ENCODE measurements at places on chromosomes 4 and X.

DNA sequence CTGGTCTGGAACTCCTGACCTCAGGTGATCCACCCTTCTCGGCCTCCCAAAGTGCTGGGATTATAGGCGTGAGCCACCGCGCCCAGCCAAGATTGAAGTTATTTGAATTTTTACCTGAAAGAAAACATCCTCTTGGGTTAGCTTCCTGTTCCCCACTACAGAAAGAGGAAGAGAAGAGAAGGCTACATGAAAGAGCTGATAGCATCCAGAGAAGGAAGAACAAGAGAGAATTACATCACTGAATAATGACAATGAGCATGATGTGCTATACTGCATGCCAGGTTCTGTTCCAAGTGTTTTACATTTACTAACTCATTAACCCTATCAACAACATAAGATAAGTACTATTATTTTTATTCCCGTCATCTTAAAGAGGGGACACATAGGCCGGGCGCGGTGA, 11.5 kb upstream of the TBC1D1 start:
- no peaks in the 10 kb centered on the region for H3K27me3 ChIP-seq
- no peak for DNase-seq
- H3K27ac ChIP-seq: no peak overlapping the region
- H3K4me1 ChIP-seq: no peaks in the 10 kb centered on the region
- no peaks in the 10 kb centered on the region for H3K36me3 ChIP-seq

GRCh38 chr4:128690011-128690410, 119.5 kb upstream of the JADE1 start:
- H3K4me3 ChIP-seq: no peak overlapping the region
- no peaks in the 10 kb centered on the region for H3K27me3 ChIP-seq
- H3K4me1 ChIP-seq: no peaks in the 10 kb centered on the region
- H3K36me3 ChIP-seq: no peaks in the 10 kb centered on the region
- DNase-seq: no peak

GRCh38 chrX:21926527-21927278, 13.8 kb upstream of the SMS start:
- no peak overlapping the region for H3K4me3 ChIP-seq
- H3K4me1 ChIP-seq: no peaks in the 10 kb centered on the region
- H3K27ac ChIP-seq: no peak overlapping the region

DNA sequence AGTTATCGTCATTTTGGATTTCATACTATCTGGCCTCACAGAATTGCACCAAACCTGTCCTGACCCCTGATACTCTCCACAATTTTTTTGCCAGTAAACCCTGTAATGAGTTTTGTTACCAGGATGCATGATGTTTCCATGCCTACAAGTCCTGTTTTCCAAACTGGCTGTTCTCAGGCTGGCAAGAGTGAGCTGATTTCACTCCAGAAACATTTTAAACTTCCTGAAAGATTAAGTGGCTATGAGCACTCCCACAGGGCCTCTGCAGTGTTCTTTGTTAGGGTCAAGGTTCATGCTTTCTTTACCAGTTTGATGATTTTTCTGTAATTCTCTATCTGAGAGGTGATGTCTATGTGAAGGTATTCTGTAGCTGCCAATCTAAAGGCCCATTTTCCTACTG, 31.7 kb upstream of the PDLIM3 start:
- no peaks in the 10 kb centered on the region for H3K27me3 ChIP-seq
- H3K4me3 ChIP-seq: no peak overlapping the region
- H3K27ac ChIP-seq: peak overlapping the region; percentile 83
- H3K36me3 ChIP-seq: no peaks in the 10 kb centered on the region

DNA sequence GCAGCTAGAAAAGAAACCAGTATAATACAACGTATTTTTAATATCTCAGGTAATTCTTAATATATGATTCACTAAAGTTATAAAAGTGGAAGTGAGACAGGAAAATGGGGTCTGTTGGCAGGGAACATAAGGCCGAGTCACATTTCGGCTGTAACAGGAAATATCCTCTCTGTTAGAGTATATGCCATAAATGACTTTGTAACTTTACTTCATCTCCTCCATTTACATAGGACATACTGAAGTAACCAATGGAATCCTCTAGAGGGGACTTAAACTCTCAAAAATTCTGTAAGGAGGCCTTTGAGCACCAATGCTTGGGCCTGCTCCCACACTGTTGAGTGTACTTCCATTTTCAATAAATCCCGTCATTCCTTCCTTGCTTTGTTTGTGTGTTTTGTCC, 71.3 kb downstream of the ANKRD17 start:
- H3K4me1 ChIP-seq: no peaks in the 10 kb centered on the region
- no peaks in the 10 kb centered on the region for H3K36me3 ChIP-seq
- H3K27ac ChIP-seq: no peak overlapping the region
- no peak overlapping the region for H3K4me3 ChIP-seq

DNA sequence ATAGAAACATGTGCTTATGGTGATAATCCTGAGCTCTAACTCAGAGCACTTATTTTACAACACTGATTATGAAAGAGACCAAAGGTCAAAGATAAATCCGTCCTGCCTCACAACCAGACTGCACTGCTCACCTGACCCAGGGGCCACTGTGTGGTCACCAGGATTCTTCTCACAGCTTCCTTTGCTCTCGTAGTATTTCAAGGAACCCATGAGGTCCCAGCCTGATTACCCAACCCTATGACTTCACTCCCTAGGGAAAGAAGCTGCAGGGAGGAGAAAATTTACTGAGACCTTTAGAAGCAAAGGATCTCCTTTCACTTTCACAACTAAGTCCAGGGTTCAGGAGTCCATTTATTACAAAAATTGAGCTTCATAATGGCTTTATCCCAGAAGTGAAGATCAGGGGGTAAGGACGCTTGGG, 9.6 kb downstream of the SLC25A5 start:
- H3K27ac ChIP-seq: no peak overlapping the region
- no peak overlapping the region for H3K4me3 ChIP-seq
- DNase-seq: no peak
- peaks cover 3% of the 10 kb centered on the region for H3K4me1 ChIP-seq
- no peaks in the 10 kb centered on the region for H3K36me3 ChIP-seq

GRCh38 chr4:52019936-52020657, at the start of gene LRRC66:
TSS of gene LRRC66 (minus strand) at chr4:52020363. CDS start at chr4:52017613, 2,750 bp downstream.
- no peaks in the 10 kb centered on the region for H3K27me3 ChIP-seq
- H3K27ac ChIP-seq: no peak within 1 kb of the TSS
- peaks cover 5% of the 10 kb centered on the region for H3K4me1 ChIP-seq
- no peaks in the 10 kb centered on the region for H3K36me3 ChIP-seq
- no peak for DNase-seq

- no peak for DNase-seq
- no peak overlapping the region for H3K27ac ChIP-seq
- H3K36me3 ChIP-seq: no peaks in the 10 kb centered on the region
- H3K4me1 ChIP-seq: no peaks in the 10 kb centered on the region
- no peak overlapping the region for H3K4me3 ChIP-seq
These were observed 33.4 kb upstream of the GPR101 start for GRCh38 chrX:137067147-137067546.

DNA sequence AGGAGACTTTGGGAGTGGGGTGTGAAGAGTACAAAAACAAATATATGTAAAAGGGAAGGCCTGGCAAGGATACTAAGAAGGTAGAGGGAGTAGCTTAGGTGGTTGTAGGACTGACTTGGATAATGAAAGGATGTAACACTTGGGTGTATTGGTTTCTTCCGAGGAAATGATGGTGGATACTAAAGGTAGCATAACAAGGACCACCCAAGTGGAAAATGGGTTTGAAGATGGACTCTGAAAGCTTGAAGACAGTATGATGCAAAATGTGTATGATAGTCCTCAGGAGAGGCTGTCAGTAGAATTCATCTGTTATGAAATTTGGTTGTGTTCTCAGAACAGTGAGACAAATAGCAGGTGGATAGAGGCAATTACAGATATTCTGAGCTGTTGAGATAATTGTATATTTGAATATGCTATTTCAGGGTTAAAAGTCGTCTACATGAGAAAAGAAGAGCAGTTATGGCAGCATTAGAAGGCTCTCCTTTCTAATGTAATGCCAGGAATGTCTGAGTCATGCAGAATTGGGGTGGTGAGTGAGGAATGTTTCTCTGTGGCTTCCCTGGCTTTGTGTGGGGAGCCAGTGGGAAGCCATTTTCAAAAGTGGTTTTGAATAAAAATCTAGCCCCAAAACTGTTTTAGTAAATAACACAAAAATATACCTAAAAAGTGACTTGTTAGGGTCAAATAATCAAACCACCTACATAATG, 75.6 kb downstream of the FHIP1A start:
- H3K27me3 ChIP-seq: no peaks in the 10 kb centered on the region
- no peak for DNase-seq
- H3K4me1 ChIP-seq: no peaks in the 10 kb centered on the region
- H3K4me3 ChIP-seq: no peak overlapping the region
- no peak overlapping the region for H3K27ac ChIP-seq

DNA sequence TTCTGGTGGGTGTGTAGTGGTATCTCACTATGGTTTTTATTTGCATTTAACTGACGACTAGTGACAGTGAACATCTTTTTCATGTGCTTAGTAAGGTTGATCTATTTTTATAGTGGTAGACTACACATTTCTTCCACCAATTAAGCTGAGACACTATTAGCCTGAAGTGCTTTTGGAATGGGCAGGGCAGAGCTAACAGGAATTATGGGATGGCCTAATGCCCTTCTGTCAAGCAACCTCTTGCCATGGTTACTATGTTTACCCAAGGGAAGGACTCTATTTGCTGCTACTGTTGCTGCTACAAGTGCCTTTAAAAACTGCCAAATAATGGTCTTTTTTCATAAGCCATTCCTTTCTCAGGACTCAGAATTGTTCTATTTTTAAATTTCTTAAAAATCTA, 676.7 kb upstream of the ACTRT1 start:
- H3K27ac ChIP-seq: no peak overlapping the region
- no peak overlapping the region for H3K4me3 ChIP-seq
- H3K27me3 ChIP-seq: no peaks in the 10 kb centered on the region

- DNase-seq: no peak
- no peaks in the 10 kb centered on the region for H3K36me3 ChIP-seq
- no peak overlapping the region for H3K4me3 ChIP-seq
- H3K27ac ChIP-seq: no peak overlapping the region
- no peaks in the 10 kb centered on the region for H3K27me3 ChIP-seq
- H3K4me1 ChIP-seq: no peaks in the 10 kb centered on the region
These were observed 33.7 kb downstream of the PRPS2 start for GRCh38 chrX:12824944-12825343.

- no peak overlapping the region for H3K4me3 ChIP-seq
- H3K4me1 ChIP-seq: no peaks in the 10 kb centered on the region
- no peaks in the 10 kb centered on the region for H3K27me3 ChIP-seq
- DNase-seq: no peak
- H3K27ac ChIP-seq: no peak overlapping the region
These were observed 119.8 kb downstream of the DRD5 start for GRCh38 chr4:9901257-9901656.

GRCh38 chrX:101462892-101463291, 22.4 kb upstream of the ARMCX4 start:
- H3K4me1 ChIP-seq: no peaks in the 10 kb centered on the region
- no peak for DNase-seq
- no peaks in the 10 kb centered on the region for H3K27me3 ChIP-seq
- H3K4me3 ChIP-seq: no peak overlapping the region

DNA sequence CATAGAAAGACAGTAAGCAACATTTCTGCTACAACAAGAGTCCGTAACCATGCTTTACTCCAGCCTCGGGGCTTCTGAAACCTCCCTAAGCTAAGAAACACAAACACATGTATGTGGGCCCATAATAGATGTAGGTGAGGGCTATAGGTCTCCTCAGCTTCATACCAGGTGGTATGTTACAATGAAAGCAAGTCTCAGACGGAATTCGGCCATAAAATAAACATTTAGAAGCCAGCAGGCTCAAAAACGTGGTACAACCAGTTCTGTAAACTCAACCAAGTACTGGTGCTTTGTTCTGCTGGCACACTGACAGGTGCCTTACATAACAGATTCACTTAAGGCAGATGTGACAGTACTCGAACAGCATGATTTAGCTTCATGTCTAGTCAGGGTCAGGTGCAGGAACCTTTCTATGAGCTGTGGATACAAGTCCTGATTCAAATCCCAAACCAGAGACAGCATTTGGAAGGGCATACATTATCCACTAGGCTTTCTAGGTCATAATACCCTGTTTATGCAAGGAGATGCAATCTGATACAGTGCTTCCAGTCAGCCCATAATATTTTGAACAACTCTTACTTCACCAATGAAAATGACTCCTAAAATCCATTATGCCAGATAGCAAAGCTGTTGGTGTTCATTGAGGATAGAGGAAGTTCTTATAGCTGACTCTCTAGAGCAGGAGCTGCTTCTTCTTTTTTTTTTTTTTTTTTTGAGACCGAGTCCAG, 113.8 kb upstream of the ENPP6 start:
- H3K36me3 ChIP-seq: no peaks in the 10 kb centered on the region
- peaks cover 14% of the 10 kb centered on the region for H3K4me1 ChIP-seq
- peak; percentile 40 for DNase-seq
- no peak overlapping the region for H3K4me3 ChIP-seq
- H3K27ac ChIP-seq: peak overlapping the region; percentile 23

- H3K36me3 ChIP-seq: no peaks in the 10 kb centered on the region
- no peak overlapping the region for H3K4me3 ChIP-seq
- no peak for DNase-seq
These were observed 1069.5 kb downstream of the FAM133A start for GRCh38 chrX:94743478-94743877.

GRCh38 chr4:147138171-147138570, 192.5 kb upstream of the TTC29 start:
- H3K27ac ChIP-seq: no peak overlapping the region
- H3K4me1 ChIP-seq: peaks cover 15% of the 10 kb centered on the region
- H3K4me3 ChIP-seq: no peak overlapping the region

DNA sequence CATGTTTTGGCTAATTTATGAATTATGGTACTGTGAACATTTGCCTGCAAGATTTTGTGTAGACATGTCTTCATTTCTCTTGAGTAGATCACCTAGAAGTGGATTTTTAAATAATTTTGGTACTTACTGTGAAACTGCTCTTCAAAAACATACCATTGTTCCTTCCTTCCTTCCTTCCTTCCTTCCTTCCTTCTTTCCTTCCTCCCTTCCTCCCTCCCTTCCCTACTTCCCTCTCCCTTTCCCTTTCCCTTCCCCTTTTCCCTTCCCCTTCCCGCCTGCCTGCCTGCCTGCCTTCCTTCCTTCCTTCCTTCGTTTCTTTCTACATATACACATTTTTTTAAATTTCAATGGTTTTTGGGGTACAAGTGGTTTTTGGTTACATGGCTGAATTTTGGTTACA, 63.4 kb downstream of the HTT start:
- H3K4me1 ChIP-seq: peaks cover 8% of the 10 kb centered on the region
- no peaks in the 10 kb centered on the region for H3K36me3 ChIP-seq
- H3K27ac ChIP-seq: no peak overlapping the region
- H3K27me3 ChIP-seq: no peaks in the 10 kb centered on the region
- H3K4me3 ChIP-seq: no peak overlapping the region
- DNase-seq: no peak

DNA sequence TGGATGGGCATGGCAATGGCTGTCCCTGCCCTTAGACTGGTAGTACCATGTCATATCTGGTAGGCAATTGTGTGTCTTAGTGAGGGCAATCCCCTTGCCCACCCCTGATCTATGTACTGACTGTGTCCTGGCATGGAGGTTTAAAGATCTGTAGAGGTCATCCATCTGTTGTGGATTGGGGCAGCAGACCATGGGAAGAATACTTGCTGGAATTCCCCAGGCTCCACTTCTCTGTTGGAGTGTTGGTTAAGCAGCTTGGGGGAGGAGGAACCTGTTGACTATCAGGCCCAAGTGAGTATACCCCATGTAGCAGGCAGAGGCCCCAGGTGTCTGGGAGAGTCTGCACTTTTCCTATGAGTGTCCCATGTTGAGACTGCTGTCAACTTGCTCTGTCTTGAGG, 246.7 kb upstream of the DIPK2B start:
- H3K4me3 ChIP-seq: no peak overlapping the region
- no peak for DNase-seq
- no peaks in the 10 kb centered on the region for H3K27me3 ChIP-seq
- no peak overlapping the region for H3K27ac ChIP-seq
- no peaks in the 10 kb centered on the region for H3K4me1 ChIP-seq
- H3K36me3 ChIP-seq: no peaks in the 10 kb centered on the region

Data from testis (tissue), 5 donors.